ENCODE measurements at places on chromosomes 6 and 20. TPM values are rescaled to one million over a fixed set of nuclear protein-coding genes. Genes with fewer than 3 reads are reported as not detected.

Gene RTN4IP1
- total RNA-seq, result 5.3 TPM

Gene PLN
- 1.5 TPM for total RNA-seq

DNA sequence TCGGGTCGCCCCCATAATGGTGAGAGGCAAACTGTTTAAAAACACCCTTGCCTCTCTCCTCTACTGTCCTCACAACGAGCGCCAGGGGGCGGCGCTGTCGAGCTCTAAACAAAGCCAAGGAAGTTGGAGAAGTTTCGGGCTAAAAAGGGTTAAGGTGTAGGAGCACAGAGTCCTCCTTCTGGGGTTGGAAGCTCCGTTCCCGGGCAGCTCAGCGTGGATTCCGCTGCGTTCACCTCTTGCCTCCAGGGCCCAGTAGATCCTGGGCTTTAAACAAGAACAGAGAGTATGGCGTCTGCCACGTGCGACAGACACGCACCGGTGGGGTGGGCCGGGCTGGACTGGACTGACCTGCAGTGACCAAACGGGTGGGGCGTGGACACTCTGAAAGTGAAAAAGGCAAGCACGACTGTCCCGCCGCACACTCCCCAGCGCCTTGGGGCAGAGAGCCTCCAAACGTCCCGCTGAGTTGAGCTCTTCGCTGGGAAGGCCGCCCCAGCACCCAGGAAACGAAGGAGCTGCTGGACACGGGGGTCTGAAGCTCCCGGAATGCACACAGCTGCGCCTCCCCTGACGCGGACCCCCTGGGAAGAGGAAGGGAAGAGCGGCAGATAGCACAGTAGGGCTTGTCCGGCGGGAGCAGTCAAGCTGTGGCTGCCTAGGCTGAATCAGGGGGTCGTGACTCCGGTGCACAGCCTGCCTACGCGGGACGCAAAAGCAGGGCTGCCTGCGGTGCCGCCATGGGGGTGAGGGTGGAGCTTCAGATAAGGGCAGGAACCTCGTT, 1.6 kb upstream of the THBD start:
- DNase-seq, result peak; percentile 87
- peak overlapping the region; percentile 69 for H3K4me3 ChIP-seq
- H3K27ac ChIP-seq, result peak overlapping the region; percentile 95
- H3K4me1 ChIP-seq, result peaks cover 61% of the 10 kb centered on the region

Gene BPIFB2
- total RNA-seq, result not detected

All from suprapubic skin (tissue), 4 donors.